Fibroblast of skin of right biceps (primary cell): ENCODE measurements at places on chromosomes 16 and 17.

GRCh38 chr16:30651124-30652004 lies 604 bp downstream of the PRR14 start:
- DNase-seq = peak; percentile 67

GRCh38 chr17:30244853-30245385 lies 9.4 kb upstream of the SLC6A4 start:
- DNase-seq = peak; percentile 53

DNA sequence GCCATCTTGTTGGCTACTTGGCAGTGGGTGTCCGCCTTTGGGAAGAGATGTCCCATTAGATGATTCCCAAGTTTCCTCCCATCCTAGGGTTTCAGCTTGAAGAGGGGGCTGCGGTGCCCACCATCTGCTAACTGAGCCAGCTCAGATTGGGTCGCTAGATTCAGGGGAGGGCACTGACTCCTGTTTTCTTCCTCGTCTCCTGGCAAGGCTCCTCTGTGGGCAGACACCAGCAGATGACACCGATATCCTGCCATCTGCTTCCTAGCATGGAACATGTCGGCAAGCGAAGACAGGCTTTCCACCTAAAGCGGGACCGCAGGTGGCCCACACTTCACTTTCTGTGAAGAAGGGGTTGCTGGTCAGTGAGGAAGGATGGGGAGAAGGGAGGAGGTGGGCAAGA lies 27.3 kb downstream of the C17orf75 start:
- no peak for DNase-seq

- DNase-seq = peak; percentile 29
These were observed 87.4 kb downstream of the RAP1GAP2 start for GRCh38 chr17:2883544-2884213.

- DNase-seq = peak; percentile 44
These were observed 54.2 kb upstream of the MAP3K14 start for GRCh38 chr17:45370949-45371413.

DNA sequence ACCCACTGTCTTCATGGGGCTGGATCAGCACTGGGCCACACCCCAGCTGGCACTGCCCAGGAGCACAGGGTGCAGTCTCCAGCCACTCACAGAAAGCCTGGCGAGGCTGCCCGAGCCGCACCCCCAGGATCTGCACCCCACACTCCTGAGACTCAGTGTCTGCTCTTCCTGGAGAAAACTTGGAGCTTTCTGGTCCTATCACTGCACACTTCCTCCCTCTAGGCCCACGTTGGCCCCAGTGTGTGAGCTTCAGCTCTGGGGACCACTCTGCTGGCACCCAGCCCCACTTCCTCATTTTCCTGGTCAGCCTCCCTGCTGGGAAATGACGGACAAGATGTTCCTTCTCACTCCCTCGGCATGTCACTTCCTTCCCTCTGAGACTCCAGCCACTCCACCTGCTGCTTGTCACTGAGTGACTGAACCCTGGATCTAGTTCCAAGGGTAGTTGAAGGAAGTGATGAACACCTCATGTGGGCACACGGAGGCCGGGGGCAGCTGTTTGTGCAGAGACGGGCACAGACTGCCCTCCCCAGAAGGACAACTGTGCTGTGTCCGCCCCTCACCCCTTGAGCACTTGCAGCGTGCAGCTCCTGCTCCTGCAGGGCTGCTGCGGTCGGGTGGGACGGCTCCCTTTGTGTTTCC lies 29.0 kb downstream of the ZC3H18 start:
- no peak for DNase-seq

- peak; percentile 34 for DNase-seq
These were observed 49.9 kb downstream of the TEX14 start for GRCh38 chr17:58641887-58642311.

GRCh38 chr17:65593855-65594845 lies 32.7 kb upstream of the AXIN2 start:
- DNase-seq = peak; percentile 56

DNA sequence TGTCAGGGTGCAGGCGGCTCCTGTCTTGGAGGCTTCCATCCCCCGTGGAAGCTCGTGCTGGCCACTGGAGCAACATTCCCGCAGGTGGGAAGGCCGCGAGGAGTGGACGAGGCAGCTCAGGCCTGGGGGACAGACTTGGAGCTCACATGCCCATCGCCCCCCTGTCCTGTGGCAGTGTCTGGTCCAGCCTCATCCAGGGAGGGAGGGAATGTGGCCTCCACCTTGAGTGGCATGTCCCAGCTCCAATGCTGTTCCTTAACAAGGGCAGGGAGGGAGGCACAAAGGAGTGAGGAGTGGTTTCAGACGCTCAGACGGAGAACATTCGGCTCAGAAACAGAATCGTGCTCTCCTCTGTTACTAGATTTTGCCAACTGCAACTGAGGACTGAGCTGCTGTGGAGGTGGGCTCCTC lies 159.4 kb upstream of the CHMP6 start:
- DNase-seq = peak; percentile 79

DNA sequence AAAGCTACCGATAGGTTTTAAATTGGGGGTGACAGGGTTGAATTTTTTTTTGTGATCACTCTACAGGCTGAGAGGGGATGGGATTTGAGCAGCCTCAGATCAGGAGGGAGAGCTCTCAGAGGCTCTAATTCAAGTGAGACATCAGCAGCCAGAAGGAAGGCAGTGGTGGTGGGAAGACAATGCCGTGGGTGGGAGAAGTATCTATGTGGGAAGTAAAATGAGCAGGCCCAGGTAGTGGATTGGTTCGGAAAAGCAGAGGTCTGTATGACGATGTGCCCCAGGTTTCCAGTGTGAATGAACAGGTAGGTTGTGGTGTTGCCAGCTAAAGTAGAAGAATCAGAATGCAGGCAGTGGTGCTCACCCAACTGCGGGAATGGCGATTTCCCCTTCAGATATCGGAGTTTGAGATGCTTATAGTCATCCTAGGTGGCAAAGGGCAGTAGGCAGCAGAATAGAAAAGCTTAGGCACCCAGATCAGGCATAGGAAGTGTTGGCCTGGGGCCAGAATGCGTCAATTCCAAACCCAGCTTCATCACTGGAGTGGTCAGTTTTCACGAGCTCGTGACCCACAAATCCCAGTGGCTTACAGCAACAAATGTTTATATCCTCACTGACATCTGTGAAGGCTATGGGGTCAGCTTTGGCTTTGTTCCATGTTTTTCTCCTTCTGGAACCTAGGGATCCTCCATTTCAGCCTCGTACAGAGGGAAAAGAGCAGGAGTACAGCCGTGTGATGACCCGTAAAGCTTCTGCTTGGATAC lies 24.0 kb downstream of the MEOX1 start:
- DNase-seq = no peak

DNA sequence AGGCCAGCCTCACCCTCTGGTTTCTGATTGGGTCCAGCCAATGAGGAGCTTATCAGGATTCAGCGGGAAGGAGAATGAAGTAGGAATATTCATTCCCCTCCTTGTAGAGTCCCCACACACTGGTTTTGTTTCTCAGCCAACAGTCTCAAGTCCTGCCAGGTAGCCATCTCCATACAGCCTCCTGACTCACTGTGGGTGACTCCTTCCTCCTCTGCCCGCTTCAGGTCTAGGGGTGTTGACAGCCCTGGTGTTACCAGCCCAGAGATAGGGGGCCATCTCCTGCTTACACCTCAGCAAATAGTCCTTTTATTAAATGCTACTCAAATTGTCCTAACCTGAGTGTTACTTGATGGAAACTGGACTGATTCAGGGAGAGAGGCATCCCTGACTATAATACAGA lies 4.0 kb upstream of the MFAP4 start:
- DNase-seq = no peak

DNA sequence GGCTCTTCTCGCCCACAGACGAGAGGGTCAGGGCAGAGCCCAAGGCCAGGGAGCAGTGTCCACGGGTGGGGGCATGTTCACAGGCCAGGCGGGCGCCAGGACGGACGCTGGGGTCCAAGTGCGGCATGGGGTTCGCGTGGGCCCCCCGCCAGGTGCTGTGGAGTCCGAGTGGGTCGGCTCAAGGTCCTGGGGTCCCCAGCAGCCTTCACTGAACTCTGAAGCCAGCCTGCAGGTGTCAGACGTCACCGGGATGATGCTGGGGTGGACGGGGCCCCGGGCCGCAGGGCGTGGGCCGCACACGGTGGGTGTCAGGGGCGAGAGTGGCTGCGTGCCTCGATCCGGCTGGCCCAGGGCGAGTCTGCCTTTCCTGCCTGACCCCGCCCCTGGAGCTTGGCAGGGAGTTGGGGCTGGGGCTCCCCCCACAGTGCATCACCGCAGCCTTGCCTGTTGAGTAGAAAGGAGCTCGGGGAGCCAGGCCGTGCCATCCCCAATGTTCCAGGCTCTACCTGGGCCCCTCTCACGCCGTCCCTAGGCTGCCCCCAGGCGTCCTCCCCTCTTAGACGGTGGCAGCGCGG lies 19.0 kb downstream of the CACNA1H start:
- DNase-seq = no peak

GRCh38 chr17:70168977-70169708 lies at the start of gene KCNJ2:
KCNJ2 (plus strand) TSS chr17:70169532; CDS start chr17:70175040, 5,508 bp downstream.
- peak; percentile 67 for DNase-seq

DNA sequence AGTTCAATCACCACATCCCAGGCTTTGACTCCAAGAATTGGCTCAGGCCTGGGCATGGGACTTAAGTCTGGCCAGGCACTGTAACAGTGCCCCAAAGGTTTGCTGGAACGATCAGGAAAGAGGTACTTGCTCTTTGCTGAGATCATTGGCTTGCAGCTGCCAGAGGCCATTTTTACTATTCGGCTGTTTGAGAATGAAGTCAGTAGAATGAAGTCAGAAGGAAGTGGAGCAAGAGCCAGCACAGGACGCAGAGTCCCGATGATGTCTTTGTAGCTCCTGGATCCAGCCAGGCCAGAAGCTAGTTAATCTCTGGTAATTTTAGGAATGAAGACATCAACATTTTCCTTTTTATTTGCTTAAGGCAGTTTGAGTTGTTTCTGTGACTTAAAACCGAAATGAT lies 195.5 kb downstream of the RAB11FIP4 start:
- DNase-seq = peak; percentile 40

DNA sequence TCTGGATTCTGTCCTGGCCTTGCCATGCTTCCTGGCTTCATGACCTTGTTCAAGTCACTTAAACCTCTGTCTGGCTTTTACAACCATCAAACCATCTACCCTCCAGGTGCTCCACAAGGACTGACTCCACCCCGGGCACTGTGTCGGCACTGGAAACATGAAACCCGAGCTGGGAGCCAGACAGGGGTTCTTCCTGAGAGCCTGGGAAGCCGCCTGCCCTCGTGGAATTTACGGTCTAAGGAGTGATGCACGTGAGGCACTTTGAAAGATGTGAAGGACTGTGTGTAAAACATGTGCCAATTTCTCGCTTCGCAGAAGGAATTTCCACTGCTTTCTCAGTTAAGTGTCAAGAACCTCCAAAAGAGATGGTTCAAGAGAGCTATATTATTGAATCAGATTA lies 11.6 kb downstream of the CDK5R1 start:
- peak; percentile 27 for DNase-seq

GRCh38 chr16:57304169-57305061 lies 19.9 kb upstream of the PLLP start:
- DNase-seq = peak; percentile 56

GRCh38 chr17:82396601-82397435 lies 21.3 kb upstream of the HEXD start:
- DNase-seq = peak; percentile 97

- no peak for DNase-seq
These were observed 168.0 kb downstream of the HS3ST3B1 start for GRCh38 chr17:14468858-14469257.

DNA sequence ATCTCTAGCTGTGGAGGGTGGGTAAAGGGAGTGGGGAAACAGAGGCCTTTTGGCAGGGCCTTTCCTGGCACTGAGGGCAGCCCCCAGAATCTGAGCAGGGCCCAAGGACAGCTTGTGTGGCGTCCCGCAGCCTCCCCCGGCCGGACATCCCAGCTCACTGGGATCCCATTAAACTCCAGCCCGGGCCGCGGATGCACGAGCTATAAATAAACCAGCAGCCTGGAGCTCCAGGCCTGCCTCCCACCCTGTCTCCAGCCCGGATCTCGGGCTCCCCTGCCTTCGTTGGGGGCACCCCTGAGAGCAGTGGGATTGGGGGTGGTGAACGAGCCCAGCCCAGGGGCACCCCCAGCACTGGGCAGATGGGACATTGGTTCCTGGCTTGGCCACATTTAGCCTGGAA lies 13.8 kb upstream of the AATK start:
- no peak for DNase-seq

GRCh38 chr17:41521574-41522261 lies 3.0 kb upstream of the KRT15 start:
- peak; percentile 81 for DNase-seq

DNA sequence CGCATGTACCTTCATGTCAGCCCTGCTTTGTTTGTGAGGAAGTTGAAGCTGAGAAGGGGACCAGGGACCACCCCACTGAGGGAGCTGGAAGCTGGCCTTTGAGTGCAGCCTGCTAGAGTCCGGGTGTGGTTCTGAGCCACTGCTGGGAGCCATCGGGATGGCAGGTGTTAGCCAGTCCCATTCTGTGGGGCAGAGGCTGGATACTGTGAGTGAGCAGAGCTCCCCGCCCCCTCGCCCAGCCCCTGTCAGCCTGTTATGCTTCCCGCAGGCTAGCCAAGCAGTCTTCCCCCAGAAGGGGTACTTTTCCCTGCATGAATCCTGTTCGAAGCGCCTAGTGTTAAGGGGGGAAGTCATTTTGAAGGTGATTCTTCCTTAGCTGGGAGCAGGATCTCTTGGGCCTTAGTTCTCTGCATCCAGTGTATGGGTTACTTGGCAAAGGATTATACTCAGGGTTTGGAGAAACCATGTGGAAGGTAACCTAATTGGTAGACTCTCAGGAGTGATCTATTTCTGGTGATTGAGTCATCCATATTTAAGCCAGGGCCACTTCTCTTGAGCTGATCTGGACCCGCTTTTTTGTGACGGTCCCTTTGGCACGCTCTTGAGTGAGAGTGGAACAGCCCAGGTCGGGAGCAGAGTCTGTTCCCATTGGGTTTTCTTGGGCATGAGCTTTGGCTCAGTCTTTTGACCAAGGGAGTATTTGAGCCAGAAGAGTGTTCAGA lies 23.8 kb downstream of the AKAP1 start:
- no peak for DNase-seq

DNA sequence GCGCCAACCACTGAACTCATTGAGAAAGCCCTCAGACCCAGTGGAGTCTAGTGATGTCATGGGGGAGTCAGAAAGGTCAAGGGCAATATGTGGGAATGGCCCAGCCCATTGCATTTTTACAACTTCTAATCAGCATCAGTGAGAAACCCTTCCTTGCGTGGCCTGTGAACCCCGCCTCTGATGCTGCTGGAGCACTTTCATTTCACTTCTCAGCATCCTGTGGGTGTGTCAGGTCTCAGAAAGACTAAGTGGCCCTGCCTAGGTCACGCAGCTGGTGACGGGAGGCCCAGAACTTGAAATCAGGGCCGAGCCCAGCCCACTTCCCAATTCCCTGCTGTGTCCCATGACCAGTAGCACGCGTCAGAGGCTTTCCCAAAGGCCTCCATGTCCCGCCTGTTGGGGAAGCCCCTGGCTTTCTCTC lies 6.1 kb downstream of the DNAI2 start:
- no peak for DNase-seq
